Aorta (tissue), 5 donors: ENCODE measurements at places on chromosomes 2 and 18. TPM values are rescaled to one million over a fixed set of nuclear protein-coding genes. Genes with fewer than 3 reads are reported as not detected.
A peak's percentile ranks its signal among the peaks of the same experiment; 100 is the strongest.

- no peak for DNase-seq
These were observed 342.7 kb downstream of the RND3 start for GRCh38 chr2:150144546-150145298.

DNA sequence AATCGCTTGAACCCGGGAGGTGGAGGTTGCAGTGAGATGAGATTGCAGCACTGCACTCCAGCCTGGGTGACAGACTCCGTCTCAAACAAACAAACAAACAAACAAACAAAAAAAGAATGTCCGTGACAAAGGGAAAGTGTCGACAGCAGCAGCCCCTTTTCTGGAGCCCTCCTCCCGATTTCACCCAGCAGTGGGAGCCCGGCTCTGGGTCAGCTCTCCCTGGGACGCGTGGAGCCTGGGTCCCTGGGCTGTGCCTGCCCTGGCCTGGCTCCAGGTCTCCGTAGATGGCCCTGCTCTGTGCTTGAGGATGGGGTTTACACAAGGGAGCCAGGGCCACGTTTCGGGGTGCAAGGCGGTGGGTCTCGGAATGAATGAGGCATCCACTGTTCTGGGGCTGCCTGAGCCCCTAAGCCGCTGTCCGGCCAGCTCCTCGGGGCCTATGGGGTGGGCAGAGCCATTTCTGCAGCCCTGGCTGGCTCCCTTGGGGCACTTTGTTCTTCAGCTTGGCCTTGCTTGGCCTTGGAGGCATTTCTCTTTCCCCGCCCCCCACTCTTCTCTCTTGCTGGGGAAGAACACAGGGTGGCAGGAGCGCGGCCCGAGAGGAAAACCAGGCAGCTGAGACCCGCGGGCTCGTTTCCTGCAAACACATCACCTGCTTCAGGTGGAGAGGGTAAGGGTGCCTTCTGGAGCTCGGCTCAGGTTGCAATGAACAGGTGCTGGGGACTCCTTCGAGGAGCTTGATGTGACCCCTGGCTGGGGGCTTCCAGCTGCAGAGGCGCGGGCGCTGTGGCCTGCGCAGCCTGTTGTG lies 29.1 kb downstream of the RTP5 start:
- DNase-seq, result no peak

DNA sequence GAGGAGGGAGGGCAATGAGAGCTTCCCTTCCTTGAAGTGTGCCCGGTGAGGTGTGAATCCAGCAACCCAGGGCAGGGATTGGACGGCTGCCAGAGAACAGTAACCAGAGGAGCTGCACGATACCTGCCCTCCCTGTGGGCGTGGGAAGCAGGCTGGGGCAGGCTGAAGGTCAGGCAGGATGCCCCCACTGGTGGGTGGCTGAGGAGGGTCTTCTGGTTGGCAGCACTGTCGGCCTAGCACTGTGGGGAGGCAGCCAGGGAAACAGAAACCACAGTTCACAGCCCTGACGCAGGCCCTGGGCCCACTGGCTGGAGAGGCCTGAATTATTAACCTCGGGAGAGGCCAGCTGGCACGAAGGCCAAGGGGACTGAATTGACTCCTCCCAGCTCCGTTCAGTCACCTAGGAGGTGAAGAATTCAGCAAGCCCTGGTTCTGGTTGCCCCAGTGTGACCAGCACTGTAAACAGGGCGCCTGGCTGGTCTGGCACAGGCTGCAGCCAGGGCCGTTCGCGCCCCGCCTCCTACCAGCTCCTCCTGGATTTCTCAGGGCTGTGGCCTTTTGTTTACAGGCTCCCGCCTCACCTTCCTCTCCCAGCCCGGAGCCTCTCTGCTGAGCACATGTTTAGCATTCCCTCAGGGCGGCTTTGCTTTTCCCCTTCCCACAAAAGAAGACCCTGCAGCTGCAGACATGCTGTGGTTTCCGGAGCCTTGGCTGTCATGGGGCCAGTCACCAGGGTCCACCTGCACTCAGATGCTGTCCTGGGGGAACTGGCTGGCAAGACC lies 97.8 kb downstream of the B3GNT2 start:
- peak; percentile 59 for DNase-seq

- no peak for DNase-seq
These were observed 205.0 kb downstream of the UXS1 start for GRCh38 chr2:105989070-105989469.

Gene LOXHD1
- not detected for polyA plus RNA-seq

Gene HES6
- 9.4 TPM for polyA plus RNA-seq

Gene EVA1A
- 0.82 TPM for polyA plus RNA-seq
